AG20443 (cell line): ENCODE measurements at places on chromosomes 7 and 10.

GRCh38 chr10:127920306-127921074, 13.6 kb downstream of the PTPRE start:
- no peak for DNase-seq

GRCh38 chr7:16014031-16014430, 327.5 kb upstream of the MEOX2 start:
- DNase-seq, result no peak

GRCh38 chr7:28904578-28905048, 53.5 kb downstream of the TRIL start:
- DNase-seq, result peak; percentile 43

DNA sequence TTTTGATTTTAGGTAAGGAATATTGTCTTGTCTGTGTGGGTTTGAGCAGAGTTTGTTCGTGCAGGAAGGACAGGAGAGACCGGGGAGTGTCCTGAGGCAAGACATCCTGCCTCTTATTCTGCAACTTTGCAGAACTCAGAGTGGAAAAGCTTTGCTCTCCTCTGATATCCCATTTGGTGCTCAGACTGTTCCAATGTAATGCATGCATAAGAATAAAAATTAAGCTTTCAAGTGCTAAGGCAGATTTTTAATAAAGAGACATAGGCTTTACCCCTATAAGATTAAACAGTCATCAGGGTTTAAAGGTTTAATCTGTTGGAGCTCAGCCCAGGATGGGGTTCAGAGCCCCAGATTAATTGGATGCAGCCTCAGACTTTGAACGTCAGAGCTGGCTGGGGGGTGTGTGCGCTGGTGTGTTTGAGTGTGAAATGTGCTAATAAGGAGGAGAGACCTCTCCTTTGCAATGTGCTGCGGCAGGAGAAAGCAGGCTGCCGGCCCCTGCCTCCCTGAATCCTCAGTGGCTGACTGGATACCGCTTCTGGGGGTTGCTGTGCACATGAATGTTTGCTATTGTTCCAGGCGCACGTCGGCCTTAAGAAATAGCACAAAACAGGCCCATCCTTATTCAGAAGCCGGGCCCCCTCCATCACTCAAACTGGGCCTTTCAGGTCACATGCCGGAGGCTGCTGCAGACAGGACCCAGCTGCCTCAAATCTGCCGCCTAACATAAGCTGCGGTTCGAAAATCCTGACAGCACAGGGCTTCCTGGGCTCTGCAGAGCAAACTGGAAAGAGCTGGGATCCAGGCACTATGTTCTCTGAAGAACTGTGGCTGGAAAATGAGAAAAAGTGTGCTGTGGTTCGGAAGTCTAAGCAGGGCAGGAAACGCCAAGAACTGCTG, 84.1 kb upstream of the PRR15 start:
- no peak for DNase-seq

GRCh38 chr10:34241226-34242000, 573.7 kb downstream of the PARD3 start:
- DNase-seq, result peak; percentile 13

GRCh38 chr10:104247513-104248146, 7.1 kb upstream of the GSTO1 start:
- DNase-seq, result no peak

- no peak for DNase-seq
Measured at GRCh38 chr7:17134786-17135185, 163.7 kb upstream of the AHR start.

- DNase-seq, result peak; percentile 91
Measured at GRCh38 chr7:36280840-36281812, 108.5 kb upstream of the ANLN start.

- no peak for DNase-seq
Measured at GRCh38 chr10:100600218-100600617, 64.5 kb downstream of the HIF1AN start.

GRCh38 chr10:35467186-35467585, 130.9 kb downstream of the CCNY start:
- DNase-seq, result no peak

DNA sequence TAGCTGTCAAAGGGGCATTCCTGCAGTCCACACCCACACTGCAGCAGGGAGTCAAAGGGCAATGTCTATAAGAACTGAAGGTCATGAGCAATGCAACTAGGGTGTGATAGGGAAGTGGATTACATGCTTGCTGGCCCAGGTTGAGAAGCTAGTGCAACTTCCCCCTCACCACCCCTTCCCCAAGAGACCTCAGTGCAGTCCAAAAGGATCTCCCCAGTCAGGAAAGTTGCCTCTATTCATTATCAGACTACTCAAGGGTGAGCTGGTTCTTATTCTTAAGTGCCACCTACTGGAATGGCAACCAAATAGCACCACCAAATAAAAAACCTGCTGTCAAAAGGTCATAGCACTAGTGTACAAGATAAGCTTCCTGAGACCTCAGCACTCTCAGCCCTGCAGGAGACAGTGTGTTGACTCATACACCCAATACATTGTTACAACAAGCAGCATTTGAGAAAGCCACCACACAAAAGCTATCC, 28.2 kb downstream of the MTERF1 start:
- no peak for DNase-seq

DNA sequence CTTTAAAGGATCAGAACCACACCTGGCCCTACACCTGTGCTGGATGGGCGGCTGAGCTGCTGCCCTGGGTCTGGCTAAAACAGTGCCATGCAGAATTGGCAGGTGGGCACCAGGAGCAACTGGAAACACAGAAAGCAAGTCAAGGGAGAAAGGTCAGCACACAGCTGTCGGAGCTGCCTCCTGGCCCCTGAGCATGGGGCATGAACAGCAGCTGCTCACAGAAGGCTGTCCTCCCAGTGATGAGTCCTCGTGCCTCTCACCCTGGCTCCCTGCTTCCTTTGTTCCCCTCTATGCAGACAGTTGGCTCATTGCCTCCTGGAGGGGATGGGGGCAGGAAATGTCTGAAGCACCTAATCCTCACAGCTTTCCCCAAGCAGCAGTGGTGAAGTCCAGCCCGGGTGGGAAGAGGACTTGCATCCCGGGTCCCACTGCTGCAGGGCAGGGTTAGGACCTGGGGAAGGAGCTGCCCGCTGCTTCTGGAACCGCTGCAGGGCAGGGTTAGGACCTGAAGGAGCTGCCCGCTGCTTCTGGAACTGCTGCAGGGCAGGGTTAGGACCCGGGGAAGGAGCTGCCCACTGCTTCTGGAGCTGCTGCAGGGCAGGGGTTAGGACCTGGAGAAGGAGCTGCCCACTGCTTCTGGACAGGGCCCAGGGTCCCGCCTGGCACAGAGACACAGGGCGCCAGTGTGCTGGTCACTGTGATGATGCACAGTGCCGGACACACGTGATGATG, 37.3 kb downstream of the VIPR2 start:
- DNase-seq, result no peak

GRCh38 chr10:51092402-51092801, 18.1 kb downstream of the PRKG1 start:
- peak; percentile 42 for DNase-seq

GRCh38 chr10:113961182-113962031, 82.3 kb upstream of the ADRB1 start:
- no peak for DNase-seq

DNA sequence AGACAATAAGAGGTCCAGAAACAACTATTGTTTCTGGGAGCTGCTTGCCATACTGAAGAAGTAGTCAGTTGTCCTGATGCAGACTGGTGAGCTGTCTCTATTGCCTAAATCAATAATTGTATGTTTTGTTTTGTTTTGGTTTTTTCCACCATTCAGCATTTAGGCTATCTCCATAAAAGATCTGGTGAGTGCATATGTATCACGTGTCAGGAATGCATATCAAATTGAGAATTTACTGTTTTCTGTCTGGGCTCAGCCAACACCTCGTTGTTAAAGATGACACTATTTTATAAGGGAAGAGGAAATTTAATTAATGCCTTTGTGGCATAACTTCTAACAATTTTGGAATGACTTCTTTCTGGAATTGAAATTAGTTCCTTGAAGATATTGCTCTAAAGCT, 66.2 kb downstream of the SORCS1 start:
- no peak for DNase-seq

GRCh38 chr7:1755783-1756625, 85.9 kb downstream of the ELFN1 start:
- DNase-seq, result no peak

GRCh38 chr7:28479507-28479947, 67.2 kb downstream of the CREB5 start:
- no peak for DNase-seq
